ENCODE measurements at places on chromosomes 3 and 15.

GRCh38 chr3:27315003-27315402 lies 54.2 kb downstream of the NEK10 start:
- no peak for DNase-seq

GRCh38 chr3:171380711-171381425 lies 79.3 kb downstream of the TNIK start:
- DNase-seq: no peak

GRCh38 chr3:49607796-49608195 lies 53.5 kb downstream of the BSN start:
- no peak for DNase-seq

GRCh38 chr15:79371591-79371990 lies 60.5 kb upstream of the MINAR1 start:
- DNase-seq: no peak
